ENCODE measurements at places on chromosomes 2 and 18. TPM values are rescaled to one million over a fixed set of nuclear protein-coding genes. Genes with fewer than 3 reads are reported as not detected.
A peak's percentile ranks its signal among the peaks of the same experiment; 100 is the strongest.

Gene MRPL33
- polyA plus RNA-seq, result 85.1 TPM

DNA sequence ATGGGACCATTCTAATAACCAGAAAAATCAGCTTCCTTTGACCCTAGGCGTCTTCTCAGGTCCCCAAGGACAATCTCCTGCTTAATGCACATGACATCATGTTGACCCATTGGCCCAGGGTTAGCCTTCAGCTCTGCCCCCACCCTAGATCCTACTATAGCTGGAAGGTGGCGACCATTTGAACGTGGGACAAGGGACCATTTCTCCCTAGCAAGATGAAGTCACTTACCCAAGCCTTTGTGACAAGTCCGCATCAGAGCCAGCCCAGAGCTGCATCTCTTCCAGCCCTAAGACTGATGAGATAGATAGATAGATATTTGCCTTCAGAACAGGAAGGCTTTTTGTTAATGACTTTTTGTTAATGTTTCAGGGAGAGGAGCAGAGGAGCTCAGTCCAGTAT, 28.2 kb upstream of the TAF1B start:
- no peak for DNase-seq

GRCh38 chr2:184357033-184357432, 241.3 kb upstream of the ZNF804A start:
- no peak for DNase-seq

GRCh38 chr2:194203898-194204297, 1453.1 kb upstream of the SLC39A10 start:
- no peak for DNase-seq

DNA sequence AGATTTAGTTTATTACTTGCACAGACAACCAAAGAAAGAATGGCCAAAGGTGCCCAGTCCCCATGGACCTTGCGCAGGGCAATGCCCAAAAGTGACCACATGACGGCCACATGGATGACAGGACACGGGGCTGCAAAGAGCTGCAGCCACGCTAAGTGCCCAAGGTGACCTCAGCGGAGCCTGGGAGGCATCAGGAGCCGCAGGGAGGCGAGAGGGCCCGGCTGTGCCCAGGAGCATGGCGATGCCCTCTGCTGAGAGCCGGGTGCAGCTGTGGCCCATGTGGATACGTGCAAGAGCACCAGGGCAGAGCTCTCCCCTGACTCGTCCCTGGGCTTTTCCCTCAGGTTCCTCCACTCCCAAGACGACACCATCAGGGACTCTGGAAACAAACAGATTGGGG, 14.7 kb downstream of the HES6 start:
- DNase-seq, result no peak

- peak; percentile 87 for DNase-seq
Measured at GRCh38 chr2:69386789-69387734, at the start of gene GFPT1. Gene GFPT1 (minus strand): TSS chr2:69387227. CDS start chr2:69387071, 156 bp downstream.

DNA sequence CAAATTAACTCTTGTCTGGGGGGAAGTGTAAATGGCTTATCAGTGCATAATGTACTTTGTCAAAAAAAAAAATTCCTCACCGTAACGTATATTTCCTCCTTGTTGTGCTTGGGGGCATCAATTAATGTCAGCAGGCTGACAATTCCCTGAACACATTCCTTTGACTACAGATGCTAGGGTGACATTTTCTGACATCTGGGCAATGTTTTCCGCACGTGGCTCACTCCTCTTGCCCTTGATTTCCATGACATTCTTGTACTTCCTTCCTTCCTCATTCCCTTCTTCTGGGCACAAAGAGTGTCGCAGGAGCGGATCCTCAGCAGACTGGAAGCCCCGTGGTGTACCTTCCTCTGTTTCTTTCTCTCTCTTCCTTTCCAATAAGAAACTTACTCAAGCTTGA, 173.7 kb downstream of the SP3 start:
- no peak for DNase-seq

- DNase-seq, result no peak
Measured at GRCh38 chr2:72148003-72148836, 558 bp upstream of the CYP26B1 start.

- DNase-seq, result no peak
Measured at GRCh38 chr2:68932402-68932801, 20.3 kb downstream of the GKN2 start.

DNA sequence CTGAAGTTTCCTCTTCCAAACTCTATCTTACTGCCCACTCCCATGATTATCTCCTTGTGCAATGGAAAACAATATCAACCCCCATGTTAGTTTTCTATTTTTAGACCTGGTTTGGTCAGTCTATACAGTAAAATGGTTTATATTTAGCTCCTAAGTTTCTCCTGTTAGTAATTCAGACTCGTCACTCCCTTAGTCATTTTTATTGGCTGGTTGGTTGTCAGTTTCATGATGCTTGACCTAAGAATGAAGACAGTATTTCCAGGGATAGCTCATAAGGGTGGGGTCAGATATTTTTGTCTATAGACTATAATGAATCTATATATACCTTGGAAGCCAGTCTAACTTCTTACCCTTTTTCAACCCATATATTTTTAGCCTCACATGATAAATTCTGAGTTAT, 61.4 kb upstream of the NEUROD1 start:
- DNase-seq, result no peak

GRCh38 chr18:33700513-33700976, 122.5 kb downstream of the ASXL3 start:
- DNase-seq, result no peak

Gene TUBA4B
- polyA plus RNA-seq, result 0.69 TPM

- DNase-seq, result no peak
Measured at GRCh38 chr18:45399643-45400042, 215.6 kb upstream of the SLC14A2 start.

Gene MAP4K4
- 84.6 TPM for polyA plus RNA-seq

- DNase-seq, result no peak
Measured at GRCh38 chr2:3451926-3452671, 67.2 kb downstream of the ADI1 start.

DNA sequence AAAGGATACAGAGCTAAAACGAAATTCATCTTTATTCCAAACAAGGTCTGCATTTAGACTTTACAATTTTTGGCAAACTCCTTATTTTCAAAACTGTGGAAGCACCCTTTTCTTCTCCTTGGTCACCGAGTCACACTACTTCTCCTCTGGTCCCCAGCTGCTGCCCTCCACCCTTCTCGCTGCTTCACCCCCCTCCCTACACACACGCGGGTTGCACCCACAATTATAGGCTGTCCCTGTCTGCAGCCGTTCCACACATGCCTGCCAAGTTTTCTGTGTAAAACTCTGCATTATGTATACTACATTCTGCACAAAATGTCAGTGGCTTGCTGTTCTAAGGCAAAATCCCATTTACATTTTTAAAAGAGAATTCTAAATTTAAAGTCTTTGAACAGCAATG, 63.5 kb downstream of the PTPN2 start:
- no peak for DNase-seq

DNA sequence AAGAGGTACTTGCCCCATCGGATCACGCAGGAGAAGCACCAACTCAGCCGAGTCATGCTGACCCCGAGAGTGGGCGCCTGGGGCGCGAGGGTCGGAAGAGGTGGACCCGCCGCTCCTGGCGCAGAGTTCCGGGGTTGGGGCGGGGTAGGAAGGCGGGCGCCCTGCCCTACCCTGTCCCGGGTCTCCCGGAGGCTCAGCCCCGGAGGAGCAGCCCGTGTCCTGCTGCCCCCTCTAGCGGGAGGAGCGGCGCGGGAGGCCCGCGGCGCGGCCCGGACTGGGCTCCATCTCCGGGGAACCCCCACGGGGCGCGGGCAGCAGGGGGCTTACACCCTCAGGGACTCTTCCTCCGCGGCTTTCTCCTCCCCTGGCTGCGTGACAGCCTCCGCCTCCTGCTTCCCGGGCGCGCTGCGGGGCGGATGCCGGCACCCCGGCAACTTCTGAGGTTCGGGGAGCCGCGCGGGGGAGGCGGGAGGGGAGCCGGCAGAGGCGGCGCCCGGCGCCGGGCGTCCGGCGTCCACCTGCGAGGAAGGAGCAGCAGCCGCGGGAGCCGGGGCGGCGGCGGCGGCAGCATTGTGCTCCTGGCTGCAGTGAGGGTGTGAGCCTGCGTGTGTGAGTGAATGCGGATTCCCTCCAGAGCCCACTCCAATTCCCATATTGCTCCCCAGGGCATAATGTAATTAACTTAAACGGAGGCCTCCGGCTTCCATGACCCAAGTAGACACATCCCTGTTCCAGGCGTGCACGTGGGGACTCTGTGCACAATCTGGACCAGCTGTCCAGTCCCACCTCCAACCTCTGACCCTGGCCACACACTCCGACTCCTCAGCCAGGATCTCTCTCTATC, 7.6 kb upstream of the TNS1 start:
- no peak for DNase-seq

DNA sequence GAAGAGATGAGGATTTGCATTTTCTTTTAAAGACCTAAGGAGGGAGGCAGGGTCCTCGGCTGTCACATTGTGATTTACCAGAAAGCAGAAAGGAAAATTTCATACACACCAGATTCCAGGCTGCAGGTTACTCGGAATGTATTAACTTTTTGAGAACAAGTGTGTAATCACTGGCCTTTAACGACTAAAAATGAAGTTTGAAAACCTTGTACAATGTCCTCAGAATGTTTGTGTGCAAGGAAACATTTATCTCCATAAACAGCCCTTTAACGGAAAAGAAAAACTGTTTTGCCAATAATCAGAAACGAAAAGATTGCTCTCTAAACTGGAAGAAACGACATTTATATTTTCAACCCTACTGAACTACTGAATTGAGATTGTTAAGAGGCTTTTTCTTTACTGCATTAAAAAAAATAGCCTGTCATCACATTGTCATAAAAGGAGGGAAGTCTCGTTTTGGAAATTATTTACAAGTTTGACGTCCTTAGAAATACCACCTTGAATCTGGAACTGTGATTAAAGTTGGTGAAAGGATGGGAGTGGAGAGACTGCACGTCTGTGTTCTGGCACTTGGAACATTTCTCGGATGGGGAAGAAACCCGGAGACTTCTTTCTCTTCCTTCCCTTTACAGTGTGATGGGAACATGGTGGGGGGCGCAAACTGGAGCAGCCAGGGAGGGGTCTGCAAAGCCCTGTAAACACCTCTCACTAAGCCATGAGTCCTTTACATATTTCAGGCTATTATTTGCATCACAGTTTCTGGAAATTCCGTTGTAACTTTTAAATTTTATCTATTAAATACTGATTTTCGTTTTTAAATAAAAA, 134.1 kb upstream of the SIX3 start:
- DNase-seq, result no peak

Gene SERPINB11
- polyA plus RNA-seq, result not detected

Gene PARD6G
- 15.2 TPM for polyA plus RNA-seq

Gene RNF152
- polyA plus RNA-seq, result 11.8 TPM

DNA sequence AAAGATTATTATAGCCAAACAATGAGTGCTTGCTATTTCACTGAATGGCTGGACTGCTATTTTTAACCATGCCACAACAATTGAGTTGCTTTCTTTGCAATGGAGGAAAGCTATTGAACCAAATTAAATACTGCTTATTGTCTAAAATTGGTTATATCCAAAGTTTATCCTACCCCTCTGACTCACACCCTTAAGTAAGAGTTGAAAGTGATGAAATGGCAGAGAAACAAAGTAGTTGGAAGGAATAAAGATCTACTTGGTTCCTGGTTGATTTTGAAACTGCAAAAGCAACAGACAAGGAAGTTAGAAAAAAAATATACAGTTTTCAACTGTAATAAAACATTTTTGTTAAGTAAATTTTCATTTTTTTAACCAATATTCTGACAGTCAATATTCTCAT, 47.5 kb downstream of the EML4 start:
- DNase-seq, result no peak

- DNase-seq, result no peak
Measured at GRCh38 chr2:5839550-5839949, 147.4 kb downstream of the SOX11 start.

DNA sequence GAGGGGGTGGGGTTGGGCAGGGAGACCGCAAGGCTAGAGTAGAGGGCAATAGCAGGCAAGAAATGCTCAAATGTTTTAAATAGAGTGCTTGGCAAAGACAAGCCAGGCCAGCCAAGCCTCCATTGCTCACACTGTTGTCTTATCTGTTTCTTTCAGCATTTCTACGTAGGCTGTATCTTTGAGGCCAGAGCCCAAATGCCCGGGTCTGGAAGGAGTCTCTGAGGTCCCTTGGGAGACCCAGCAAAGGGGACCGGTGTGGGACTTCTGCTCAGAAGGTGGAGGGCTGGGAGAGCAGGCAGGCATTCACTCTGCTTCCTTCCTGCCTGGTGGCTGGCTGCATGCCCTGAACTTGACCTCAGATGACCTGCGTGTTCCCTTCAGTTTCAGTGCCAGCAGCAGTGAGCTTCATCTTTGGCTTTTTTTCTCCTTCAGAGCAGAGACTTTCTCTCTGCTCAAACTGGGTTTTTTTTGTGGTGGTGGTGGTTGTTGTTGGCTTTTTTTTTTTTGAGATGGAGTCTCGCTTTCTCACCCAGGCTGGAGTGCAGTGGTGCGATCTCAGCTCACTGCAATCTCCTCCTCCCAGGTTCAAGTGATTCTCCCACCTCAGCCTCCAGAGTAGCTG, 13.7 kb upstream of the TET3 start:
- DNase-seq, result no peak

- no peak for DNase-seq
Measured at GRCh38 chr2:143974262-143974661, 545.7 kb downstream of the ZEB2 start.

DNA sequence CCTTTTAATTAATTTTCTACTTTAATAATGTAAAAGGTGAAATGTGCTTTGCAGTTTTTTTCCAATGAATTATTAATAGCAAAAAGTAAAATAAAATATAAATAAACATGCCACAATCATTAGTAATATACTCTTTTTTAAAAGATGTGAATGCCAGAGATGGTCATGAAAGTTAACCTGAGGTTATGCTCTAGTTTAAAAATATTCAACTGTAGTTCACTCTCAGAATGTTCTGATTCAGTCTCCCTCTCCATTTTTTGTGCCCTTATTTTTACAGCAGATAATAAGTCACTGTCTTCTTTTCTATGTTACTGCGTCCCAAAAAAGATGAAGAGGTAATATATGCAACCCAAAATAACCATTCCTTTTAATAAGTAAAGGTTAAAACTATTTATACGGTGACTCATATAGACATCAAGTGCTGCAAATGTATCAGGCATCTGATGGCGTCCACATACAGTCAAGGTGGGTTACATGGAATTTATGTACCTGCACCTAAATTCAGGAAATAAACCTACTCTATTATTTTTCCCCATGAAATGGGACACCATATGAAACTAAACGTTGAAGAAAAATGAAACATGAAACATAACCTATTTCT, 153.6 kb upstream of the ZNF804A start:
- DNase-seq, result no peak

Gene KIAA1328
- 11.2 TPM for polyA plus RNA-seq

GRCh38 chr2:118249531-118249930, 161.3 kb downstream of the INSIG2 start:
- no peak for DNase-seq

DNA sequence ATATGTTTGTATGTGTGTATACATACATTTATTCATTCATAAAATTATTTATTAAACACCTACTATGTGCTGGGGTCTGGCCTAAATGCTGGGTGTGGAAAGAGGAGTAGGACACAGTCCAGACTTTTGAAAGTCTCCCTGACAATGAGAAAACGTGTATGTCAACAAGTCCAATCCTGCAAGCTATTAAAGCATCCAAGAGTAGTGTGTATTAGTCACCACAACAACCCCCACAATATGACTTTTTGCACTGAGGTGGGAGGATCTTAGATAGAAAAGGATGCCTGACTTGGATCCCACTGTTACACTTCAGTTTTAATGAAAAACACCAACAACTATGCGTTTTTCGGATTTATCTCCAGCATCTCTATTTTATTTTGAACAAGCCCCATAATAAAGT, 446.4 kb downstream of the EPHA4 start:
- DNase-seq, result no peak

Gene MMADHC
- polyA plus RNA-seq, result 129 TPM
